ENCODE measurements at places on chromosomes 3 and 15.

- DNase-seq, result no peak
Measured at GRCh38 chr3:112425382-112425781, 73.9 kb downstream of the BTLA start.

DNA sequence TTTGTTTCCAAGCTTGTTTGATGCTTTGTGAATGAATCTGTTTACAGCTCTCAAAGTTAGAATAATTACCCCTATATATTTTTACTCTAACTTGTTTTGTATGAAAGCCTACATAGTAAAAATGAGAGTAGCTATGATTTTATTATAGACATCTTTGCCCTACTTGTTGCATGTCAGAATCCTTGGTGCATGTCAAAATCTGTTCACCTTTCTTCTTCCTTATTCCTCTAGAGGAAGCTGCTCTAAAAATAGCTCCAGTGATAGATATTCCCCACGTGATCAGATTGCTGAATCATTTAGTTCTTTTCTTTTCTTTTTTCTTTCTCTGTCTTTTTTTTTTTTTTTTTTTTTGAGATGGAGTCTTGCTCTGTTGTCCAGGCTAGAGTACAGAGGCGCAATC lies 39.8 kb downstream of the LRRC49 start:
- DNase-seq, result no peak

DNA sequence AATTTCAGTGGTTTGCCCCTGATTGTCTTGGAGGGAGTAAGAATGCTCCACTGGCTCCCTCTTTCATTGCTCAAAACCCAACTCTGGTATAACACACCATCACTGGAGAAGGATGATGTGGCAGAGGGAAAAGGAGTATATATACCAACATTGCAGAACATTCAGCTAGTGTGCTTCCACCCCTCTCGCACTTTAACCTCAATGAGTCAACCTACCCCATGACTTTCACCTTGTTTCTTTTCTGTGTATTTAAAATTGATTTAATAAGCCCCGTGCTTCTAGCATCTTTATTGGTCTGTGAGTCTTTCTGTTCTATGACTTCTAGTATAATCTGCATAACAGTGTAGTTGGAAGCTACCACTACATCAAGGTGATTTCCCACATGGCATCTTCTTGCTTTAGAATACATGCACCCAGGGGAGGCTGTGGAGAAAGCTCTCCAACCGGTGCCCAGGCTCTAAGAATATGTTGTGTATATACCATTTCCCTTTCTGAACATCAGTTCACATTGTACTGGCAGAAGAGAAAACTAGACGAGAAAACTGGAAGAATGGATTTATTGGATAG lies 595.1 kb upstream of the TGFBR2 start:
- no peak for DNase-seq

DNA sequence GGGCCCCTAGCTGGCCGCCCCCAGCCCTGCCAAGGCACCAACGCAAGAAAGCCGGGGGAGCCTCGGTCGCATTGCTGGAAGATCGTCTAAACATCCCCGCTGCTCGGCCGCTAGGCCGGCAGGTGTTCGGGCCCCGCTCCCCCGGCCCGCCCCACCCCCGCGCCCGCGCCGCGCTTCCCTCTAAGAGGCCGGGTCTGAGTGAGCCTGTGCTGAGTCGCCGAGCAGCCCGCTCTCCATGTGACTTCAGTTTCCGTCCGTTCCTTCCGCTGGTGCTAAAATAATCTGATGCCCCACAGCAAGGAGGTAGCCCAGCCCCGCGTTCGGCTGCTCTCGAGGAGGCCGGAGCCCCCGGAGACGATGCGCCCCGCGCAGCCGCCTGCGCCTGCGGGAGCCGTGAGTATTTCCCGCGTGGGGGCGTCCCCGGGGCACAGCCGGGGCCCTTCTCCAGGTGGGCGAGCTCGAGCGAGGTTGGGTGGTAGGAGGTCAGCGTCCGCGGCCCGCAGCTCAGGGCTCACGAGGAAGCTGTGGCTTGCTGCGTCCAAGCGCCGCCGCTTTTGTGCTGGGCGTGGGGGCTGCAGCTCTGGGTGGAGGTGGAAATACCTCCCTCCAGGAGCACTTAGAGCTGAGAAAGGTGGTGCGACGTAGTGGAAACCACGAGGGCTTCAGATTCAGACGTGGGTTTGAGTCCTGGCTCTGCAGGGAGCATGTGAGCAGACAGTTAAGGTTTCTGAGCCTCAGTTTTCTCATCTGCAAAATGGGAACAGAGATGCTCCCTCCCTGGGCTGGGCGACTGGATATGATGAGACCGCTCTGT lies at the start of gene NRROS:
NRROS (plus strand) TSS at position 212 of the 814 bp plus-strand sequence. CDS start 14,846 bp downstream, outside the sequence.
- DNase-seq, result no peak

GRCh38 chr3:182766099-182766498 lies 27.2 kb upstream of the ATP11B start:
- no peak for DNase-seq

GRCh38 chr15:78551902-78552301 lies 11.7 kb downstream of the PSMA4 start:
- DNase-seq, result no peak

DNA sequence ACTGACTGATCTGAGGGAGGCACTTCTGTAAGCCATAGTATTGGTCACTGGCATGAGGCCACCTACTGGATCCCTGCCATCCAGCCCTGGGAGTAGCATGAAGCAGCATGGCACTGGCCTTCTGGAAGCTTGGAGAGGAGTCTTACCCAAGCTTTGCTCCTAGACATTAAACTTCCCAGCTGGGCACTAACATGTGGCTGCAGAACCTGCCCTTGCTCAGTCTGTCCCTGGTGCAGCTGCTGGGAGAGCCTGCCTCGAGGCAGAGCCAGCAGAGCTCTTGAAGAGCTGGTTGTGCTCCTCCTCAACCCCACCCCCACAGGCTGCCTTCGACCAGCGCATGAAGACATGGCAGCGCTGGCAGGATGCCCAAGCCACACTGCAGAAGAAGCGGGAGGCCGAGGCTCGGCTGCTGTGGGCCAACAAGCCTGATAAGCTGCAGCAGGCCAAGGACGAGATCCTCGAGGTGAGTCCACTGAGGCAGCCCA lies 17.1 kb upstream of the SNX22 start:
- no peak for DNase-seq

- DNase-seq, result no peak
Measured at GRCh38 chr3:122067214-122067550, 12.0 kb downstream of the CD86 start.
